ENCODE measurements at places on chromosomes 4 and X. TPM values are rescaled to one million over a fixed set of nuclear protein-coding genes. Genes with fewer than 3 reads are reported as not detected.
A peak's percentile ranks its signal among the peaks of the same experiment; 100 is the strongest.

INTS6L gene
- 5.9 TPM for total RNA-seq

OPRPN gene
- total RNA-seq, result not detected

- peak; percentile 92 for DNase-seq
Measured at GRCh38 chr4:183098723-183099536, at the start of gene WWC2. Gene WWC2 (plus strand): TSS chr4:183099257. CDS start chr4:183099492, 235 bp downstream.

DNA sequence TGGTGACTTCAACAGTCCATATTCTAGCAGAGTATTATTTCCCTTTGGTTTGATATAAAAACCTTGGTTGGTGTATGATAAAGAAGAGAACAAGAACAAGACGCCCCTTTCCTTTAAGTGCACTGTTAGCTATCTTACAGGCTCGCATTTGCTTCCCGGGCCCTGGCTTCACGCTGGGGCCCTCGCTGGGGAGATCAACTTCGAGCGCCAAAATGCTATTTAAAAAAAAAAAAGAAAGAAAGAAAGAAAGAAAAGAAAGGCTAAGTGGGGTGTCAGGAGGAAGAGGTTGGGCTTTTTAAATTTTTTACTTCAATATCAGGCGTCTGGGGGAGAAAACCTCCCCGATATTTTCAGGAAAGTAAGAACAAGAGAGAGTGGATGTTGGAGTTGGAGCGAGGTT lies 11.7 kb downstream of the ARX start:
- DNase-seq, result no peak

ZNF141 gene
- 11.3 TPM for total RNA-seq

- DNase-seq, result peak; percentile 57
Measured at GRCh38 chr4:24070117-24070516, 180.3 kb upstream of the PPARGC1A start.

GPC3 gene
- 0.37 TPM for total RNA-seq

NUP62CL gene
- total RNA-seq, result 7.3 TPM

SPIN3 gene
- 22.7 TPM for total RNA-seq

DNA sequence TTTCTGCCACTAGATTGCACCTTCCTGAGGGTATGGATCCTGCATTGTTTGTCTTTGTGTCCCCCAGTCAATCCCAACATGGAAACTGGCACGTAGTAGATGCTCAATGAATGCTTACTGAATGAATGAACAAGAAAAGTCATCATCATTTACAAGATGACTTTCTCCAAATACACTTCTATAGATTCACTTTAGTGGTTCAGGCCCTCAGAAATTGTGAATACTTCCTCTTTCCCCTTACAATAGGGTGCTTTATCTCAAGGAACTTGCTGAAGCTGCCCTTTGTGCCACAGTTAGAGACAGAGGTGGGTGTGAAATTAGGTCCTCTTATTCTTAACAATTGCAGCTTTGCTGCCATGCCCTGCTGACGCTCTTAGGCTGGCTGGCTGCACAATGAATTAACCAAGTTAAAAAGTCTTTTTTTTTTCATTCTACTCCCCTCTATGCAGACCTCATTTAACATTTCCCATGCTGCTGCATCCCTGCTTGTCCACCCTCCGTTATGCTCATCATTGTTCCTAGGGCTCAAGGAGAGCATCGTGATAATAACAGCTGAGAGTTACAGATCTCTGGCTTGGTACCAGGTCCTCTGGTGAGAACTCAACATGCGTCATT lies 108.0 kb upstream of the ZNF518B start:
- DNase-seq, result no peak

Measured in MCF 10A (cell line).